ENCODE measurements at places on chromosomes 1 and 21.

- DNase-seq: no peak
Observed at GRCh38 chr1:170555370-170555769, 23.4 kb downstream of the GORAB start.

- DNase-seq: no peak
Observed at GRCh38 chr21:26443867-26444266, 129.2 kb downstream of the CYYR1 start.

- DNase-seq: no peak
Observed at GRCh38 chr1:208231881-208232661, 12.1 kb downstream of the PLXNA2 start.

DNA sequence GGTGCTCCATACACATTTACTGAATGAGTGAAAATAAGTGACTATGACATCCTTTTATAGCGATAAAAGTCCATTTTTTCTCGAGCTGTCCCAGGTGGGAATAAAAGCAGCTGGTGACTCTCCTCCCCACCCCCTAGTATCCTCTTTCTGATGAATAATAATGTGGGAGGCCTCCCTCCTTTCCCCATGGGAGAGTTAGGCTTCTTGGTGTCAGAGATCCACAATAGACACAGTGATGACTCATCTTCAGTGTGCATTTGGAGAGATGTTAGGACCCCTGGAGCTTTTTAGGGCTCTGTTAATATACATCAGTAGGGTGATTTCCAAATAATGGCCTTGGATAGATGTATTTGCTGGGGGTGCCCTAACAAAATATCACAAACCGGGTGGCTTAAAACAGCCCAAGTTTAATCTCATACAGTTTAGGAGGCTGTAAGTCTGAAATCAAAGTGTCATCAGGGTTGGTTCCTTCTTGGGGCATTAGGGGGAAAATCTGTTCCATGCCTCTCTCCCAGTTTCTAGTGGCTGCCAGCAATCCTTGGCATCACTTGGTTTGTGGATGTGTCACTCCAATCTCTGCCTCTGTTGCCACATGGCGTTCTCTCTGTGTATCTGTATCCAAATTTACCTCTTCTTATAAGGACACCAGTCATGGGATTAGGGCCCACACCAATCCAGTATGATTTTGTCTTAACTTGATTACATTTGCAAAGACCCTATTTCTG, 4.4 kb upstream of the PHC2 start:
- DNase-seq: no peak

GRCh38 chr1:233940908-233941307, 36.4 kb downstream of the SLC35F3 start:
- DNase-seq: no peak

DNA sequence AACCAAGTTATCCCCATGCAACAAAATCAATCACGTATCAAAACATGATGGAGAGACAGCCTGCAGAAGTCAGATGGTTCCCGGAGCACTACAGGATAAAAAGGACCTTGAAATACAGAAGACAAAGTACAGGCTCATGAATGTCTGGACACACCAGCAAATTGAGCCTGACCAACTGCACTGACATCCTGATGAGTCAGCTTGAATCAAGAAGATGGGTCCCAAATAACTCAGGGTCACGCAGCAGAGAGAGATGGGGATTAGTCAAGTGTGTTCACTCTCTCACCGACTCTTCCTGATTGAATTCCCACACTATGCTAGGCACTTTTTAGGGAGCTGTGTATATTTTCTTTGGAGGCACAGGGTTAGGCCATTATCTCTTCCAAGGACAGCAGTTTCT, 71.1 kb upstream of the DIRAS3 start:
- DNase-seq: no peak

DNA sequence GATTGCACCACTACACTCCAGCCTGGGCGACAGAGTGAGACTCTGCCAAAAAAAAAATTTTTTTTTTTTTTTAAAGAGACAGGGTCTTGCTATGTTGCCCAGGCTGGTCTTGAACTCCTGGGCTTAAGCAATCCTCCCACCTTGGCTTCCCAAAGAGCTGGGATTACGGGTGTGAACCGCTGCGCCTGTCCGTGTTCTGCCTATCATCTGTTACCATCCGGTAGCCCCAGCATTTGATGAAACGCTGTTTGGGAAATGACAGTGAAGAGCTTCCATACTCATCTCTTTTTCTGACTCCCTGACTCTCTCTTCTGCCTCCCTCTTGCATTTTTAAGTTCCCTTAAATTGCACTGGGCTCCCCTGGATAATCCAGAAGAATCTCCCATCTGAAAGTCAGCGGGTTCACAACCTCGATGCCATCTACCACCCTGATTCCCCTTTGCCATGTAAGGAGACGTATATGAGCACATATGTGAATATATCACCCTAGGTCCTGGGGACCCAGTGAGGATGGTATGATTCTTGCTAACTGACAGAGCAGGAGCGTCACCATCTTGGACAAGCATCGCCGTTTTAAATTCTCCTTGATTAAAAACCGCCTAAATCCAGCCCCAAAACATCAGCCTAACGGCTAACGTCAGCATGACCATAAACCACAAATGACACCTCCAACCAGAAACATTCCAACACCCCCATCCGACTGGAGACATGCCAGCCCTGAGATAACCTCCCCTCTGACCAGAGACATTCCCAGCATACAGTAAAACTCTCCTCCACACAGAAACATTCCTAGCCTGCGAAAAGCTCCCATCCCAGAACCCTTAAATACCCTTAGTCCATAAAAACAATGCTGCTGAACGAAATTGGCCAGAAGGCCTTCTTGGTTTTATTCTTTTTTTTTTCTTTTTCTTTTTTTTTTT, 12.4 kb downstream of the TNFRSF8 start:
- no peak for DNase-seq

DNA sequence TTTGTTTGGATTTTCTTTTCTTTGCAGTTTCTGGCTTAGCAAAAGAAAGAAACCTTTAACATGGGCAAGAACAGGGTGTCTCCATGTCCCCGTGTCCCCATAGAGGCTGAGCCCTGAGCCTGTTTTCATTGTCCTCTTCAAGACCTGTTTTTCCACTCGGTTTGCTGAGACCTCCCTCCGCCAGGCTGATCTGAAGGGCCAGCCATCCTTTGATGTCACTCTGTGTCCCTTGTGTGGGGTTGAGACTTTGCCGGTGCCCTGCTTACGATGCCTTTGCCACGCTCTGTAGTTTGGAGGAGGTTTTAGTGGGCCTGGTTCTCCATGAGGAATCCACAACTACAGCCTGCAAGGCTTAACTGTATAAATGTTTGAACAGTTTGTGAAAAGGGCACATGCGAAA, 23.8 kb downstream of the IFNGR2 start:
- DNase-seq: no peak

- DNase-seq: no peak
Observed at GRCh38 chr1:202305168-202305567, 36.6 kb downstream of the UBE2T start.

DNA sequence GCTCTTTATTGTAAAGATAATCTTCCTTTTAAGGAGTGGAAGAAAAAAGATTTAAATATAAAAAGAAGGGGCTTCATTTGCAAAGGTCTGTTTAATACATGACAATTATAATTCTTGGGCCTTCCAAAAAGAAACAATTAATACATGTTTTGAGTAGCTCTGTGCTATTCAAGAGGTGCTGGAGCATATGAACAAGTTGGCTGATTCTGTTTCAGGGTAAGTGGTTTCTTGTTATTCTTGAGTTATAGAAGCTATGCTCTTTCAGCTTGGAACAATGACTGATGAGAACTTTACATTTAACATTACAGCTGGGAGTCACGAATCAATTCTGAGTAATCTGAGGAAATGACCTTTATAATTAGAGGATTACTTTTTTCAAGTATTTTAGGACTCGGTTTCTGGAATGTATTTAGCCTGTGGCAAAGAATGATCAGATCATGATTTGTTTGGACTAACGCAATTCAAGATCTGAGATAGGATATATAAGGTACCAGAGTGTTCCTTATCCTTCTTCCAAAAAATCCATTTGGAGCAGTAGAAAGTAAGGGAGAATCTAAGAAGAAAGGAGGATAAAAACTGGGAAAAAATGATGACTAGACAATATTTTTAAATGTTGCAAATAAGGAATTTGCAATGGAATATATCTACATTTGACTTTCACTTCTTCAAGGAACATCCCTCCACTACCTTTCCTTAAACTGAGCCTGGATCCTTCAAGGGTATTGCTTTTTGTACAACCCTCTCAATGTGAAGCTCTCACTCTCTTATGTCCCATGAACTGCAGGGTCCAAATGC, 77.1 kb upstream of the KCTD3 start:
- DNase-seq: no peak

GRCh38 chr1:177753655-177754054, 216.2 kb downstream of the SEC16B start:
- DNase-seq: no peak

- no peak for DNase-seq
Observed at GRCh38 chr1:244391761-244392160, 59.9 kb downstream of the ADSS2 start.

GRCh38 chr1:160045653-160046052, 13.9 kb upstream of the PIGM start:
- no peak for DNase-seq

- DNase-seq: no peak
Observed at GRCh38 chr1:30645807-30646206, 77.6 kb downstream of the MATN1 start.

DNA sequence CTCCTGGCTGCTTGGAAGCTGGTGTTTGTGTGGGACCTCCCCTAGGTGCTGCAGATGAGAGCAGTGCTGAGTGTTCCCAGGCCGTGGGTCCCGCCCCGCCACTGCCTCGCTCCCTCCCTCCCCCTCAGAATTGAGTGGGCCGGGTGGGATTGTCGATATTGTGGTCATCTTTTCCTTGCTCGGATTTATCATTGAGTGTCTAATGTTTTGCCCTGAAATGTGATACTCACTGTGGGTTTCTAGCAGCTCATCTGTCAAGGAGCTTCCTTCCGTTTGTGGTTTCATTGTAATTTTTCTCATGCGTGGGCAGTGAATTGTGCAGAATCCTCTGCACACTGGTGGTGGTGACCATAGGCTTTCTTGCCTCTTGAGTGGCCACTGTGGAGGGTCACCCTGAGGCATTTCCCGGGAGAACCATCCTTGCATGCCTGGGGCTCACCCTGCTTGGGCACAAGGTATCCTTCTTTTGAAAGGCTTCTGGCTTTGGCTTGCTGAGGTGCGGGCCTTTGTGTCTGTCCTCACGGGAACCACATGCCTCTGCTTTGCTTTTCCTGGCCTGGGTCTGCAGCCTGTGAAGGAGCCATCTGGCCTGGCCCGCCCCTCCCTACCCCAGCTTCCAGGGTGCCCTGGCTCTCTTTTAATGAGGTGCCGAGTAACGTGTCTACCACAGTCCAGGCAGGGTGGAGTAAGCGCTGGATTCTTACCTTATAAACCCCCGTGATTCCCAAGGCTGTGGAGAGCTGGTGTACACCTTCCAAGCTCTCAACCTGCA, 25.6 kb downstream of the SLX9 start:
- DNase-seq: peak; percentile 27

- no peak for DNase-seq
Observed at GRCh38 chr1:153848805-153849204, 73.6 kb downstream of the SLC27A3 start.

GRCh38 chr1:31412732-31413404, at the start of gene SERINC2:
Gene SERINC2 (plus strand): TSS chr1:31413213. CDS start chr1:31413266, 53 bp downstream.
- DNase-seq: no peak

DNA sequence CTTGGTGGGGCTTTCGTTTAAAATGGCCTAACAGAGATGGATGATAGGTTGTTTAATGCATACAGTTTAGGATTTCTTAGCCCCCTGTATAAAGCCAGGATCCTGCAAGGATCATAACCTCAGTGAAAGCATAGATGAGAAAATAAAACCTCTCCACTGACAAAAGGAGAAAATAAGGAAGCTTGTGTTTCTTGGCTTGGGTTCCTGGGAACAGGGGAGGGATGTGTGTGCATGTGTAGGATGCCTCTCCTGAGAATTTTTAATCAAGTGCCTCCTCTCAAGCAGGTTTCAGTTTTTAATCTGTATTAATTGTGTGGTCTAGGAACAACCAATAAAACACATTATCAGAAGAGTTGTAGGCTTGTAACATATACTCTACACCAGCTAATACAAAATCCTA, 26.1 kb downstream of the PRKACB start:
- DNase-seq: no peak

GRCh38 chr1:117794073-117794472, 135.3 kb downstream of the GDAP2 start:
- DNase-seq: no peak

GRCh38 chr21:39874759-39875158, 7.5 kb downstream of the PCP4 start:
- DNase-seq: no peak

GRCh38 chr21:41111681-41112080, 56.3 kb upstream of the BACE2 start:
- DNase-seq: no peak

DNA sequence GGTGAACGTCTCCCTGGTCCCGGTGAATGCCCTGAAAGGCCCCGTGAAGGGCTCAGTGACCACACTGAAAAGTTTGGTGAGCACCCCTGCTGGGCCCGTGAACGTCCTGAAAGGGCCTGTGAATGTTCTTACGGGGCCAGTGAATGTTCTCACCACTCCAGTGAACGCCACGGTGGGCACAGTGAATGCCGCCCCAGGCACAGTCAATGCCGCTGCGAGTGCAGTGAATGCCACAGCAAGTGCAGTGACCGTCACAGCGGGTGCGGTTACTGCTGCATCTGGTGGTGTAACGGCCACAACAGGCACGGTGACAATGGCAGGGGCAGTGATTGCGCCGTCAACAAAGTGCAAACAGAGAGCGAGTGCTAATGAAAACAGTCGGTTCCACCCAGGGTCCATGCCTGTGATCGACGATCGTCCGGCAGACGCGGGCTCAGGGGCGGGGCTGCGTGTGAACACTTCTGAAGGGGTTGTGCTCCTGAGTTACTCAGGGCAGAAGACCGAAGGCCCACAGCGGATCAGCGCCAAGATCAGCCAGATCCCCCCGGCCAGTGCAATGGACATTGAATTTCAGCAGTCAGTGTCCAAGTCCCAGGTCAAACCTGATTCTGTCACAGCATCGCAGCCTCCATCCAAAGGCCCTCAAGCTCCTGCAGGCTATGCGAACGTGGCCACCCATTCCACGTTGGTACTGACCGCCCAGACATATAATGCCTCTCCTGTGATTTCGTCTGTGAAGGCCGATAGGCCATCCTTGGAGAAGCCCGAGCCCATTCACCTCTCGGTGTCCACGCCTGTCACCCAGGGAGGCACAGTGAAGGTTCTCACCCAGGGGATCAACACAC, 41.5 kb downstream of the ZBTB17 start:
- no peak for DNase-seq

DNA sequence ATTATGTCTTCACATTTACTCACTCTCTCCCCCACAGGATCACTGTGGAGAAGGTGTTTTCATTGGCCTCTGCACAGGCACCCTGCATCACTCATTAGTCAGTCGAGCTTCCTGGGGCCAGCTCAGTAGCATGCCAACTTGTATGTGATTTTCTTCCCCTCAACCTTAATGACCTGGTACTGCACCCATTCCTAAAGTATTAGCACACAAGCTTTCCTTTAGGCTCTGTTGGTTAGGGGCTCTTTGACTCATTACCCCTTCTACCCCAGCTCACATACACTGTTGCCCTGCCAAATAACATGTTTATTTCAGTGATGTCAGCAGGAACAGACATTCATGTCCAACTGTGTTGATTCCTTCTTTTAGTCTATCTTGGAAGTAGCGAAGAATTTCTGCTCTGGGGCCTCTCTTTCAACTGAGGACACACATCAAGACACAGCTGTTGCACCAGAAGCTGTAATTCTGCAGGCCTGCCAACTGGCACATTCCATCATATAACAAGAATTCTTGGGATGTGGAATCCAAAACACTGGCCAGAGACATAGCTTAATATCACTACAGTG, 603.5 kb upstream of the ADAMTS5 start:
- no peak for DNase-seq

- no peak for DNase-seq
Observed at GRCh38 chr1:35454176-35454575, 103.0 kb downstream of the KIAA0319L start.

- no peak for DNase-seq
Observed at GRCh38 chr1:72178266-72178665, 104.1 kb downstream of the NEGR1 start.

All from activated CD4-positive, alpha-beta T cell treated with anti-CD3 and anti-CD28 coated beads for 4 hours (primary cell).